Renal pelvis (tissue), 12 donors: ENCODE measurements at places on chromosomes 16 and 17.
A peak's percentile ranks its signal among the peaks of the same experiment; 100 is the strongest.

DNA sequence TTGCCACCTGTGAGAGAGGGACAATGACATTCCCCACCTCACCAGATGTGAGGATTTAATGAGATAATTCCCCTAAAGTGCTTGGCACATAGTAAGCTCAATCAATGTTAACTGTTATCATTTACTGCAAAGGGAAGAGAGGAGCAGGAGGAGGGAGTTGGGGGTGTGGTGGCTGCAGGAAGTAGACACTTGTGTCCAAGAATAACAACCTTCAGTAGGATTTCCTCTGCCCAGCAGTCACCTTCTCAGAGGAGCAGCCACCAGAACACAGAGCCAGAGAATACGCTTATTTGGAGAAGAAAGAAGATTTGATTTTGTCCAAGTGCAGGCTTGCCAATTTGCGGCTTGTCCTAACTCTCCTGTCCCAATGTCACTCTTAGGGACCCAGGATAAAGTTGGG lies 10.2 kb downstream of the CBX4 start:
- DNase-seq = no peak

DNA sequence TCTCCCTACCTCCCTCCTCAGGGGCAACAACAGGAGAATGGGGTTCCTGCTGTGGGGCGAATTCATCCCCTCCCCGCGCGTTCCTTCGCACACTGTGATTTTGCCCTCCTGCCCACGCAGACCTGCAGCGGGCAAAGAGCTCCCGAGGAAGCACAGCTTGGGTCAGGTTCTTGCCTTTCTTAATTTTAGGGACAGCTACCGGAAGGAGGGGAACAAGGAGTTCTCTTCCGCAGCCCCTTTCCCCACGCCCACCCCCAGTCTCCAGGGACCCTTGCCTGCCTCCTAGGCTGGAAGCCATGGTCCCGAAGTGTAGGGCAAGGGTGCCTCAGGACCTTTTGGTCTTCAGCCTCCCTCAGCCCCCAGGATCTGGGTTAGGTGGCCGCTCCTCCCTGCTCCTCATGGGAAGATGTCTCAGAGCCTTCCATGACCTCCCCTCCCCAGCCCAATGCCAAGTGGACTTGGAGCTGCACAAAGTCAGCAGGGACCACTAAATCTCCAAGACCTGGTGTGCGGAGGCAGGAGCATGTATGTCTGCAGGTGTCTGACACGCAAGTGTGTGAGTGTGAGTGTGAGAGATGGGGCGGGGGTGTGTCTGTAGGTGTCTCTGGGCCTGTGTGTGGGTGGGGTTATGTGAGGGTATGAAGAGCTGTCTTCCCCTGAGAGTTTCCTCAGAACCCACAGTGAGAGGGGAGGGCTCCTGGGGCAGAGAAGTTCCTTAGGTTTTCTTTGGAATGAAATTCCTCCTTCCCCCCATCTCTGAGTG lies 5.9 kb upstream of the LASP1NB start:
- DNase-seq = no peak

GRCh38 chr16:48003206-48003907 lies 152.4 kb downstream of the ABCC12 start:
- DNase-seq = peak; percentile 39

- DNase-seq = no peak
Observed at GRCh38 chr17:8087075-8087951, at the start of gene ALOX12B. Gene ALOX12B, minus strand, starts transcription at chr17:8087716. Its CDS starts 274 bp downstream, at chr17:8087442.

GRCh38 chr17:1705004-1705403 lies 5.2 kb downstream of the TLCD2 start:
- no peak for DNase-seq

- DNase-seq = no peak
Observed at GRCh38 chr16:11094857-11095565, 150.6 kb downstream of the CLEC16A start.

- DNase-seq = no peak
Observed at GRCh38 chr17:4772235-4772613, 538 bp downstream of the TM4SF5 start.

- peak; percentile 34 for DNase-seq
Observed at GRCh38 chr16:10534748-10535147, 45.6 kb downstream of the EMP2 start.

- DNase-seq = no peak
Observed at GRCh38 chr16:50215680-50216079, 50.7 kb upstream of the ADCY7 start.

GRCh38 chr16:77211880-77212740 lies 12.9 kb downstream of the SYCE1L start:
- peak; percentile 53 for DNase-seq

GRCh38 chr16:11520442-11520841 lies 66.3 kb downstream of the LITAF start:
- no peak for DNase-seq

- DNase-seq = no peak
Observed at GRCh38 chr17:80270836-80271235, 10.2 kb downstream of the RNF213 start.

DNA sequence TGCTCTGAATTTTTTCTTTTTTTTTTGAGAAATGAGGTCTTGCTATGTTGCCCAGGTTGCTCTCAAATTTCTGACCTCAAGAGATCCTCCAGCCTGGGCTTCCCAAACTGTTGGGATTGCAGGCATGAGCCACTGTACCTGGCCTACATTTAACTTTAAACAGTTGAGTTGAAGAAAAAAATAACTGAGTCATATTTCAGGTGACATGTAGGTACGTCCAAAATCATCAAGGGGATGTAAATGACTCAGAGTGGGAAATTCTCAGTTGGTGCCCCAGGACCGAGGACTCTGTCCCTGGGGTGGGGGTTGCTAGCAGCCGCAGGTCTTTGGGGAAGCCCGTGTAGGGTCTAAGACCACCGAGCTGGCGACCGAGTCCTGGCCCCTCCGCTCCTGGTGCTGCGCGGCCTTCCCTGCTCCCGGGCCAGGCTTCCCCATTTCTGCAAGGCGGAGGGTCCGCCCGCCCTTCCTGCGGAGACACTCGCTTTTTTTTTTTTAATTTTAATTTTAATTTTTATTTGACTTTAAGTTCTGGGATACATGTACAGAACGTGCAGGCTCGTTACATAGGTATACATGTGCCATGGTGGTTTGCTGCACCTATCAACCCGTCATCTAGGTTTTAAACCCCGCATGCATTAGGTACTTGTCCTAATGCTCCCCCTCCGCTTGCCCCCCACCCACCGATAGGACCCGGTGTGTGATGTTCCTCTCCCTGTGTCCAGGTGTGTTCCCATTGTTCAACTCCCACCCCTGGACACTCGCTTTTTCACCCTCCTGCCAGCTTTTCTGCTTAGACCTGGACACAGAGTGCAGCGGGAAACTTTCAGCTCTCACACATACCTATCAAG lies 12.7 kb upstream of the N4BP1 start:
- no peak for DNase-seq

DNA sequence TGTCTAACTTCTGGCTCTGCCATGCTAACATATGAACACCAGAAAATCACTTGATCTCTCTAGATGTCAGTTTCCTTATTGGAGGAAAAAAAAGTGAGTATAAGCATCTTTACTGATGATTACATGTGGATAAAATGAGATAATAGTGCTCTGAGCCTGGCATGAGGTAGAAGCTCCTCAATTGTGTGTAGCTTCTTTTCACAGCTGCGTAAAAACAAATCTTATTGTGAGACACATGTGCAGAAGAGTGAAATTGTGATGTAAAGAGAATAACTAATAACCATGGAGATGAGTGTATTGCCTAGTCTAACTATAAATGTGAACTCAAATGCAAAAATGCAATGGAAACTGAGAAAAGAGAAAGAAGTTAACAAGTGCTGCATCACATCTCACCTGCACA lies 44.7 kb downstream of the CDH11 start:
- DNase-seq = no peak

DNA sequence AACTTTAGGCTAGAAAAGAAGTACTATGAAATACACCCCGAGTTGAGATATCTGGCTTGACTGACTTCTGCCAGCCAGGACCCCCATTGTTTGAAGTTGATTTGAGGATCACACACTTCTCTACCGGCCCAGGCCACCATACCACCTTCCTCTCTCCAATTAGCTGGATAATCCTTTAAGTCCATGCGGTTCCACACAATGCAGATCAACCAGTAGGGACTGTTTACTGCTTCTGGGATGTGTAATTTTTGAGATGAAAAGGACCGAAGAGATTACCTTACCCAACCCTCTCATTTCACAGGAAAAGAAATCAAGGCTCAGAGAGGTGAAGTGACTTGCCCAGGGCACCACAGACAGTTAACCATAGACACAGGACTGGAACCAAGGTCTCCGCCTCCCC lies 20.5 kb downstream of the ERN1 start:
- no peak for DNase-seq
